NCI-H460 (cell line): ENCODE measurements at places on chromosomes 4 and X.

GRCh38 chrX:30521440-30522182, 56.0 kb downstream of the TASL start:
- DNase-seq = no peak

DNA sequence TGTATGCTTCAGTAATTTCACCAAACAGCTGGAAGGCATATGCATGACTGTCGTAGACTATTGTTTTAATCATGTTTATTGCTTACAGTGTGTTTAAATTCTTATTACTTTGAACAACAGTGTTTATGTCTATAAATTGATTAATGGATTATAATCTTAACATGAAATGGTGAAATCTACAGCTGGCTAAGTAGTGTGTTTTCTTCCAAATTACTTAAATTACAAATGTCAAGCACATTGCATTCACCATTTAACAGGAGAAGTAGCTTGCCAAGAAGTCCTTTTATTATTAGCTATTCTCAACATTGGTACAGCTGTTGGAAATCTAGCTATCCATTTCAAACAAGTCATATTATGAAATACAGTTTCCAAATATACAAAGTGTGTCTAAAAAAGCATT, 849.3 kb upstream of the PCDH10 start:
- no peak for DNase-seq

GRCh38 chr4:88109123-88109881, 49.1 kb downstream of the ABCG2 start:
- no peak for DNase-seq

DNA sequence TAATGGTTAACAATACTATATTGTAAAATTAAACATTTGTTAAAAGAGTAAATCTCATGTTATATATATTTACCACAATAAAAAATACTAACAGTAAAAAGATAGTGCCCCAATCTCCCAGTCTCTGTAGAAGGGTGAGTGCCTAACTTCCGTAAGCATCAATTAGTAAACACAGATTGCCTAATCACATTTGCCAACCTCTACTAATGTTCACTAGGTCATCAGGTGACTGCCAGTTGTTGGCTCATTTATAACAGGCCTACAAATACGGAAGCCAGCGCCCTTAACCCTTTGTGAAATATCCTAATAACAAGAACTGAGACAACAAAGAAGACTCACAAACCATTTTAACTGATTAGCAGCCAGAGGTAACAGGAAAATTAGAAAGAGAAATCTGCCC, 345.1 kb downstream of the INPP4B start:
- DNase-seq = no peak

- DNase-seq = no peak
These were observed 15.1 kb downstream of the SMS start for GRCh38 chrX:21955403-21956189.
